ENCODE measurements at places on chromosomes 5 and 9.

GRCh38 chr5:172932313-172933017 is 26.8 kb upstream of the RPL26L1 start:
- DNase-seq: no peak

- DNase-seq: no peak
Observed at GRCh38 chr5:134545070-134545868, 19.8 kb downstream of the JADE2 start.

DNA sequence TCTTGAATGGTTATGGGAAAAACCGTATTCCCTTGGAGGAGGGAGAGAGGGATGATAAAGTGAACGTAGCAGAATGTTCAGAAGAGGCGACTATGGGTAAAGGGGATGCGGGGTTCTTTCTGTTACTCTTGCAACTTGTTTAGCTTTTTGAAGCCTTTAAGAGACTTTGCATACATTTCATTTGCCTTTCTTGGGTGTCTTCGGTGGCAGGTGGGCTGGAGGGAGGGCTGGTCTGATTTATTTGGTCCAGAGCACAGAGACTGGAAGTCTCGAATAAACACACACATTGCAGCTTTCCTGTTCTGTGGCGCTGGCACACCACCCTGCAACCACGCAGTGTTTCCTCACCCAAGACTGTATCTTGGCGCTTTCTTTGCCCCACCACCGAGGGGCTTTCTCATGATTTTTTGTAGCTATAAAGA is 23.2 kb downstream of the TTF1 start:
- DNase-seq: no peak

DNA sequence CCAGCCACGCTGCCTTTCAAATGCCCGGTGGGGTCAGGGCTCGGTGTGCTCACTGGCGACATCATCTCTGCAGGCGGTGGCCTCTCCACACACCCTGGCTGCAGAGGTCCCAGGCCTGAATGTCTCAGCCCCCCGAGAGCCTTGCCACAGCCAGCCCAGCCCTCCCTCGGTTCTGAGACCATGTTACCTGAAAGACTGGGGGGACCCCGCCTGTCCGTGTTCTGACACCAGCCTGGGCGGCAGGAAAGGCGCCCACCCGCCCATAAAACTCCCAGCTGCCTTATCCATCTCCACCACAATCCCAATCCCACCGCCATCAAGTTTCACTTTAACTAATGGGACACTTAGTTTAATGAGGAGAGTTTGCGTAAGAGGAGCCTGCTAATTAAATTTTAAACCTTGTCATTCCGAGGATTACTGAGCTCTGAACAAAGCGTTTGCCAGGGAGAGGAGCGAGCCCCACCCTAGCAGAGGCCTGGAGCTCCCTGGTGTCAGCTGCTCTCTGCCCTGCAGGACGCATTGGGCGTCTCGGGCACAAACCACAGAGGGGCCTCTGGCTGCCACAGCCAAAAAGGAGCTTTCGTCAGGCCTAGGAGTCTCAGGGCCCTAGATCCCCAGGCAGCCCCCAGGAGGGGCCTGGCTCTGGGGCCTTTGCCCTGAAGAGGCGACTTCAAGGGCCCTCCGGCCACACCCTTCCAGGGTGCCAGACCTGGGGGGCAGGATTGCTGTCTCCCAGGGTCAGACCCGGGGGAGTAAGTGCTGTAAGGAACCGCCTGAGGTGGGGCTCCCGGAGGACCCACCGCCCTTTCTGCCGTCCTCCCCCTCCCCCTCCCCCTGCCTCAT is 15.3 kb downstream of the LHX3 start:
- DNase-seq: no peak

GRCh38 chr5:161946911-161947310 is 99.0 kb downstream of the GABRA1 start:
- DNase-seq: no peak

- DNase-seq: no peak
Observed at GRCh38 chr9:94082553-94082952, 1.7 kb upstream of the PTPDC1 start.

GRCh38 chr5:157494178-157494832 is 34.3 kb downstream of the NIPAL4 start:
- no peak for DNase-seq

GRCh38 chr5:132385326-132386105 is 16.0 kb downstream of the SLC22A5 start:
- DNase-seq: no peak

- no peak for DNase-seq
Observed at GRCh38 chr9:96040591-96041461, 165.3 kb downstream of the ERCC6L2 start.

All from HS-5 (cell line).